ENCODE measurements at places on chromosomes 13 and 19.

DNA sequence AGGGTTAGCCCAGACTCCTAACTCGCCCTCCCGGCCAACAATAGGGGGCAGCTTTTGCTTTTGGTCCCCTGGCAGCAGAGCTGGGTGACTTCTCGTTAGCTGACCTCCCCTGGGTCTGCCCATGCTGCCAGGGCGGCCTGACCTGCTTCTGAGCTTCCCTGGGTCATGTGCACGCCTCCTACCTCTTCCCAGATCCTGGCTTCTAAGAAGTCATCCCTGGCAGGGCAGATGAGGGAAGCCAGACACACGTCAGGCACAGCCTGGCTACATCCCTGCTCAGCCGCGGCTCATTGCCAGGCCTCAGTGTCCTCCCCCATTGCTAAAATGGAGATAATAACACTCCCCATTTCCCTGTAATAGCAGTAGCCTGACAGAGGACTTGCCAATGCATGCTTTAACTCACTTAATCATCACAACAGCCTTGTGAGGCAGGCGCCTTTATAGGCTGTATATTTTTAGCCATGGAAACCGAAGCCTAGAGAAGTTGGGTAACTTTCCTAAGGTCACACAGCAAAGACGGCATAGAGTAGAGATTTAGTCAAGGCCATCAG lies 2.1 kb downstream of the KCNK6 start:
- DNase-seq = no peak

GRCh38 chr13:71727662-71728061 lies 139.3 kb downstream of the DACH1 start:
- no peak for DNase-seq

GRCh38 chr19:45423033-45423588 lies 606 bp downstream of the ERCC1 start:
- no peak for DNase-seq

DNA sequence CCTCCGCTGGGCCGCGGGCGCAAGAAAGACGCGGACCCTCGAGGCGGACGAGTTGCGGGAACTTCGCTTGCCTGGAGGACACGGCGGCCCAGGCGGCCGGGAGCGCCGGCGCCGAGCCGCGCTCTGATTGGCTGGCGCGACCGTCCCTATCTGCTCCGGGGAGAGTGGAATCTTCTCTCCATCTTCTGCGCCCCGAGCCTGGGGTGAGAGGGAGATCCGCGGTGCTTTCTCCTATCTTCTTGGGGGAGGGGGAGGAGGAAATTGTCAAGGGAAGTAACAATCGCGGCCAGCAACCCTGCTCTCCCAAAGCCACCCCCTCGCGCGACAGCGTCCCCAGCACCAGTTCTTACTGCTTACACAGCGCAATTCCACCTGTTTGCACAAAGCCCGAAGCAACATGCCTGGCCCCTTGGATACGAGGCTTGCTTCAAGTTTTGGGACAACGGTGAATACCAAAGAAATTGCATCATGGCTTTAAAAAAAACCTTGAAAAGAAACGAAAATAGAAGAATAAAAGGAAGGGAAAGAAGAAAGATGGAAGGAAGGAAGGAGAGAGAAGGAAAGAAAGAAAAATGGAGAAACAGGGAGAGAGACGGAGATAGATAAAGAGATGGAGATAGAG lies 4.8 kb downstream of the SOX21 start:
- no peak for DNase-seq

DNA sequence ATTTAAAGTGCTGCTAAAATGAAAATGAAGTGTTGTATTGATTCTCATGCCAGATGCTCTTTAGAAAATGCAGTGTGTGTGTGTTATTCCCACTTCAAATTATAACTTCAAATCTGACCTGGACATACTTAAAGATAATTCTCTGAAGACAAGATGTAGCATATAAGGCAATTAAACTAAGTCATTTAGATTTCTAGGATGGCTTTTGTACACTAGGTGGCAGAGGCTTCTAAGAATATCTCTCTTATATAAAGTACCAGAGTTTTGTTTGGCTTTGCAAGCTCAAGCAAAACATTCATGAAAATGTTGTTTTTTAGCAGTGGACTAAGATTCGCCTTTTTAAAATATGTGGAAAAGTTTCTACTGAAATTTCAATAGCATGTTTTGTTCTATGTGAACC lies 407.2 kb downstream of the GPC5 start:
- no peak for DNase-seq

DNA sequence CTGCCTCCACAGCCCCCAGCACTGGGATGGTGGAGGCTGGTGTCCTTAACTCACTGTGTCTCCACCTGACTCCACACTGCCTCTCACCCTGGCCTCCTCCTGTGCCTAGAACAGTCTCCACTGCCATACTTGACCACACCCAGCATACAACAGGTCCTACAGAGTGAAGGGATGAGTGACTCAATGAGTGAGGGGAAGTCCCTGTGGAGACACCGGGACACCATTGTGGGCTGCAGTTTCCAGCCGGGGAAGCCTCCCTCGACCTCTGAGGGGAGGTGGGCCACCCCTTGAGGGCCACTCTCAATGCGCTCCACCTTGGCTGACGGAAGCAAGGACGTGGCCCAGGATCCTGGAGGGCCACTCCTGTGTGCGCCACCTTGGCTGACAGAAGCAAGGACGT lies 2.8 kb upstream of the ZNF135 start:
- DNase-seq = no peak

GRCh38 chr13:42752731-42753130 lies 28.7 kb upstream of the FAM216B start:
- DNase-seq = no peak

DNA sequence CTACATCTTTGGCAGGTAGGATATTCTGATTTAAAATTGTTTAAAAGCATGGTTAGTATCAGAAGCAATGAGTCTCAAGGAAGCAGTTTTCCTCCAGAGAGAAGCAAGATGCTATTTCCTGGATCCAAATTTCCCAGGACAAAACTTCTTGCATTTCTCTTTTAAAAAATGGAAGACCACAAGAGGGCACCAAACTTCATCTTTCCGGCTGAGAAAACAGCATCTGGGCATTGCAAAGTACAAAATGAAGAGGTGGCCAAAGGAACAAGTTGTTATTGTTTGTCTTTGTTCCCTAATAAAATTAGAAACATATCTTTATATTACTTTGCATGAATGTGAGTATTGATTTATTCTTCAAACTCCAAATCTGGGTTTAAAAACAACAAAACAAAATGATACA lies 60.0 kb upstream of the LRCH1 start:
- no peak for DNase-seq

DNA sequence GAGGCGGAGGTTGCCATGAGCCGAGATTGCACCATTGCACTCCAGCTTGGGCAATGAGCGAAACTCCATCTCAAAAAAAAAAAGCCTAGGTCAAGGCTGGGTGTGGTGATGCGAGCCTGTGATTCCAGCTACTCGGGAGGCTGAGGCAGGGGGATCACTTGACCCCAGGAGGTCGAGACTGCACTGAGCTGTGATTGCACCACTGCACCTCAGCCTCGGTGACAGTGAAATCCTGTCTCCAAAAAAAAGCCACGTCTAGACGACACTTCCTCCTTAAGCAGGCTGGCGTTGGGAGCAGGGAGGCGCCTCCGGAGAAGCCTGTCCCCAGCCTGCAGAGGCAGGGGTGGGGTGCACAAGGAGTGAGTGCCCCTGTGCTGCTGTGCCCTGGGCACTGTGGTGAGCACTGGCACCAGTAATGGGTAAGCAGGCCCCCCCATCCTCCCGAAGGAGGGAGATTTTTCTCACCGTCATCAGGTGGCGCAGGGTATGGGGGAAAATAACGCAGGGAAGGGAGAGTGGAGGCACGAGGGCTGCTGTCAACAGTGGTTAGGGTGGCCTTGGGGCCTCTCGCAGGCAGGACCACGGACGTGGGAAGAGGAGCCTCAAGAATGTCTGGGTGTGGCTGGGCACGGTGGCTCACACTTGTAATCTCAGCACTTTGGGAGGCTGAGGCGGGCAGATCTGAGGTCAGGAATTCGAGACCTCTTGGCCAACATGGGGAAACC lies 706 bp downstream of the P2RY11 start:
- no peak for DNase-seq

GRCh38 chr19:16849168-16849567 lies 20.0 kb downstream of the SIN3B start:
- DNase-seq = no peak

DNA sequence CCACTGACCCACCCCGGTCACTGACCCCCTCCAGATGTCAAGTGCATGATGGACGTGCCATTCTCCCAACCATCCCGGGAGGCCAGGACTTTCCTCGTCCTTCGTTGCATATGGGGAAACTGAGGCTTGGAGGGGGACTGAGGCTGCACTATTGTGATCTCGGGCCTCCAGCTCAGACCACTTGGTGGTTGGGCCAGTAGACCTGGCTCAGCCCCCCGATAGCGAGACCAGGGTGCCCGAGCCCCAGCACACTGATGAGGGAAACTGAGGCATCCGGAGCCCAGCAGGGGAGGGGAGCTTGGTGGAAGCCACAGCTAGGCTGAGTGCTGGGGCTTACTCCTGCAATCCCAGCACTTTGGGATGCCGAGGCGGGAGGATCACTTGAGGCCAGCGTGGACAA lies 10.4 kb downstream of the EFNA2 start:
- no peak for DNase-seq

DNA sequence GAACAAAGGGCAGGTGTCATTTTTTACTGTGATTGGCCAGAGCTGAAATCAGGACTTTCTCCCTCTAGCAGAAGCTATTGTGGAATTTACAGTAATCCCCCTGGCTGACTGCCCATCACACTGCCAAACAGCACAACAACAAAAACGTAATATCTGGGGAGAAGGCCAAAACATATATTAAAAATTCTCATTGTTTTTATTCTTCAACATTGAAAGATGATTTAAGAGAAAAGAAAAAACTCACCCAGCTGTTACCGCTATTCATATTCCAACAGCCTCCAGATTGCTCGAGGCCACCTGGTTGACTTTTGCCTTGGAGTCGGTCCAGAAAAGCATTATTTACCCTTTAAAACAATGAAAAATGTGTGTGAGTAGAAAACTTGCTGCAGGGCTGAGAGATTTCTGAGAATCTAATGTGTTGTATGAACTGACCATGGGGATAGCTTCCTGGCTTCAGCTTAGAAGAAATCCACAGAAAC lies 97.2 kb downstream of the EPSTI1 start:
- DNase-seq = no peak

GRCh38 chr13:42041684-42042035 lies 6.8 kb upstream of the DGKH start:
- no peak for DNase-seq

DNA sequence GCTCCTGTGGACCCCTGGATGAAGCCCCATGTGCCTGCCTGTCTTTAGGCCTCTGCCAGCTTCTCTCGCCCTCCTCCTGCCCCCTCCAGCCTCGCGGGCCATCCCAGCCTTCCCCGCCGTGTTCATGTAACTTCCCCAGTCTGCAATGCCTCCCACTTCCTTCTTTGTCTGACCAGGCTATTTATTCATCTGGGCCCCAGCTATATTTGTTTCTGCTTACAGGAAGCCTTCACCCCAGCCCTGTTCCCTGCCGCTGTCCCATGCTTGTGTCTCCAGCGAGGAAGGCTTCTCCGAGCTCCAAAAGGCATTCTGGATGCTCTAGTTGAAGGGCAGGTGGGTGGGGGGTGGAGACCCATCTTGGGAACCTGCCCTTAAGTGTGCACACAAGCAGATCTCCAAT lies 7.9 kb upstream of the C3 start:
- no peak for DNase-seq

GRCh38 chr19:1384478-1385110 lies 887 bp downstream of the NDUFS7 start:
- no peak for DNase-seq

- no peak for DNase-seq
These were observed 80.8 kb downstream of the FREM2 start for GRCh38 chr13:38767506-38768265.

DNA sequence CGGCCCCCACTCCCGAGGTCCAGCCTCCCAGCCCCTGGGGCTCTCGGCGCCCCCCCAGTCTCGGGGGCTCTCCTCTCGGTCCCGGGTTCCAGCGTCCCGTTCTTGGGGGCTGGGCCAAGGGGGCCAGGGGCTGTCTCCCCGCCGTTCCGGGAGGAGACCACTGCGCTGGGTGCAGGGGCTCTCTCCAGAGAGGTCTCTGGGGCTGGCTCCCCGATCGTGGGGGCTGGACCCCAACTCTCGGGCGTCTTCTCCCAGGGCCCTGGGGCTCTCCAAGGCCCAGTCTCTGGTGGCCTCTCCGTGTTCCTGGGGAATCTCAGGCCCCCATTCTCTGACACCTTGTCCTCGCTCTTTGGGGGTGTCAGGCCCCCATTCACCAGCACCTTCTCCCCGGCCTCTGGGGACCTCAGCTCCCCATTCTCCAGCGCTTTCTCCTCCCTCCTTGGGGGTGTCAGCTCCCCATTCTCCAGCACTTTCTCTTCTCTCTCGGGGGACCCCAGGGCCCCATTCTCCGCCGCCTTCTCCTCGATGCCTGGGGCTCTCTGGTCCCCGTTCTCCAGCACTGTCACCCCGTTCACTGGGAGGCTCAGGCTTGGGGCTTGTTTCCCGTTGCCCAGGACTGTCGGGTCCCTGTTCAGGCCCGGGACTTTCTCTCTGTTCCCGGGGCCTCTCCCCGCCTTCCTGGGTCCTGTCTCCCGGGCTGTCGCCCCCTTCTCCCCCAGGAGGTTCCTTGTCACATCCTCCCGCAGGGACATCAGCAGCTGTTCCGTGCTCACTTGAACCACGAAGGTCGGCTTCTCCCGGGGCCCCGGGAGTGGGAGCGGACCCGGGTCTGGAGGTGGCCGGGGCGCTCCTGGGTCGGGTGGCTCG lies 13.7 kb downstream of the LMTK3 start:
- no peak for DNase-seq

GRCh38 chr19:16595097-16595496 lies 22.9 kb upstream of the SLC35E1 start:
- DNase-seq = no peak

- DNase-seq = peak; percentile 67
These were observed 694 bp upstream of the ZNF460 start for GRCh38 chr19:57279418-57280164.

GRCh38 chr19:47241919-47242577 lies 11.0 kb upstream of the BBC3 start:
- no peak for DNase-seq

DNA sequence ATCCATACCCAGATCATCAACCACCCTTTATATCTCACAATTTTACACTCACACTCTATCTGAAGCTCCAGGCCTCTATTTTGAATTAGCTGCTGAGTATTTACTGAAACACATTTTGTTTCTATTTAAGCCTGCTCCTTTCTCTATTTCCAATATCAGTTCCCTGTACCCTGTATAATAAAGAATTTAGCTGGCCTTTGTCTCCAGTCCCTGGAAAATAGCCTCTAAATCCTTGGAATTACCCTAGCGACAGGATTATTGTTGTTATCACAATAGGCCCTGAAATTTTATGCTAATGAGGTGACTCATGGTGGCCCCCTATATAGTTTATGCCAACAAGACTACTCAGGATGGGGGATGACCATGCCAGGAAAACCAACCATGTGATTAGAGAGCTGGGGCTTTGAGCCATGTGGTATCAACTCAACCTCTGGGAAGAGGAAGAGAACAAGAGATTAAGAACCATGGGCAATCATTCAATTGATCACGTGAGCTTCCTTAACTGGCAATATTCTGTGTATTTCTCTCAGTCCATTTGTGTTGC lies 72.7 kb downstream of the KATNAL1 start:
- DNase-seq = no peak

GRCh38 chr13:27170221-27170515 lies 1.4 kb downstream of the USP12 start:
- no peak for DNase-seq

- no peak for DNase-seq
These were observed 640.7 kb downstream of the LIG4 start for GRCh38 chr13:107574517-107575210.

Measured in cerebellar nuclear complex (tissue), 1 donor.